ENCODE measurements at places on chromosomes 1 and 21.

- DNase-seq, result no peak
Observed at GRCh38 chr1:82346141-82346540, 545.4 kb downstream of the ADGRL2 start.

DNA sequence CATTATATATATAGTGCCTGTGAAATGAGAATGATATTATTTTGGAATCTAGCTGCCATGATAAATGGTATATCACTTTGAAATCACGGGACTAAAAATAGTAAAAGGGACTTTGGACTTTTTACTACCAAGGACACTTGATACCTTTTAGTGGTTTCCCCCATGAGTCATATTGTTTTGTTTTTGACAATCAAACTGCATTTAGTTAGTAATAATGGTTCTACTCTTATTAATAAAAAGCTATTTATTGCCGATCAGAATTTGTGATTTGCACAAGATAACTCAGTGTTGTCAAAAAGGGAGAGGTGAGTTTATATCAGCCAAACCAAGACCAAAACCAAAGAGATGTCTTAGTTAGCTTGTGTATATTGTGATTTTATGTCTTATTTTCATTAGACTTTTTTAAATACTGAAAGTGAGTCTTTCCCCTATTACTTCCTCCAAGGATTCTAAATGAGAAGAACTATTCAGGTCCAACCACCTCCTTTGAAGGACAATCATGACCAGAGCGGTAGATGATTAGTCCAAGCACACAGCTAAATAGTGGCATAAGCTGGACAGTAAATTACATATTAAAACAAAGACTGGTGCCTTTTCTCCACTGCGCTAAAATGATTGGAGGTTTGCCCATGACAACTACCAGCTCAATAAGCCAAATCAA lies 281.7 kb upstream of the ESRRG start:
- no peak for DNase-seq

GRCh38 chr1:203273869-203274602 lies 31.3 kb upstream of the BTG2 start:
- no peak for DNase-seq

DNA sequence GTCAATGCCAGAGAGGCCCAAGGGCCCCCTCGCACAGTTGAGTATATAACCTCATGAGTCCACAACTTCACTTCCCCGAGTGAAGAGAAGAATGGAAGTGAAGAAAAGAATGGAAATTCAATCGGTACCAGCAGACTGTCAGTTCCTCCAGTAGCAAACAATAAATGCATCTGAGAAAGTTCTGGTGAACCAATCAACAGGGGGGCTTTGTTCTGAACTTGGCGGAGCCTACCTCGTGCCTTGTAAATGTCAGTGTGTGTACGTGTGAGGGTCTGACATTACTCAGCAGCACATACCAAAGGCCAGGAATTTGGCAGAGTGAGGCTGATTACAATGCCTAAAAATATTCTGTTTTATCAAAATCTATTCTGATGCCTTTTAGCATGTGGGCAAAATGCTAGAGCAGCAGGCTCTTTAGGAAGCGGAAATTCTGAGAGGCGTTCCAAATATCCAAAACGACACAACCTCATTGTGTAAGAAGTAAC lies 238.5 kb downstream of the LTN1 start:
- no peak for DNase-seq

GRCh38 chr1:16204634-16205333 lies 7.7 kb downstream of the ARHGEF19 start:
- DNase-seq, result no peak

DNA sequence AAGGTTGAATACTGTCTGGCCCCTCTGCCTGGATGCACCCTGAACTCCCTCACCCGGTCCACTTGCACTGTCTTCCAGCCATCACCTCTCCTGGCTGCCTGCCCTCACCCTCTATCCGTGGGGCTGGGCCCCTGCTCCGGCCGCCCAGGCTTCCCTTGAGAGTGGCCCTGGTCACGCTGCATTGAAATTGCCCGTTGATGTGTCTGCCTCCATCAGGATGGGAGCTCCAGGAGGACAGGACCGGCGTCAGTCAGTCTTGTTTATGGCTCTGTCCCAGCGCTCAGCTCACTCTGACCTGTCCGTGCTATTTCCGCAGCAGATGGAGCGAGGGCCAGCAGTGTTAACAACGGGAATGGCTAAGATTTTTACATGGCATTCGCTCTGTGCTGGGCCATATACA lies 34.9 kb downstream of the FOXO6 start:
- no peak for DNase-seq

GRCh38 chr1:1345384-1345783 lies 3.8 kb downstream of the DVL1 start:
- no peak for DNase-seq

DNA sequence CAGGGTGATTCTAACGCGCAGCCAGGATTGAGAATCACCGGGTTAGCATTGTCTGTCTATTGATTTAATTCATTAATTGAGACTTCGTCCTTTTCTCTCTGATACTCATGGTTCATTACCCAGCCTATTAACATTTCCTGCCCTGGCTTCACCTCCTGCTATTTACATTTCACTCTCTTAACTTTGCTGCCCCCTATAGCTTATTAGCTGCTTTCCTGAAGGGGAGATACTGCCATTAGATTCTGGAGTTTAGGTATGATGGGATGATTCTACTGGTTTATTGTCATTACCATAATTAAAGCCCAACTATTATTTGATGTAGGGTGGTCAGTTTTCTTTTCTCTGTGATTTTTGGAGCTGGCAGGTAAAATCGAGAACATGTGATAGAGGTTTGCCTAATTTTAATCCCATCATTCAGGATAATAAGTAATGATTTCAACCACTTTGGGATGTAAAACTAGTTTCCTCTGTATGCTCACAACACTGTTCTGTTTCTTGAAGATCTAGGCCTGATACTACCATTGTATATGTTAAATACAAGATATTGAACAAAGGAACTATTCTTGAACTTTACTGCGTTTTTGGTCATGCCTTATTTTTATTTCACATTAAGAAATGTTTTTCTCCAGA lies 6.4 kb downstream of the PPP2R5A start:
- no peak for DNase-seq

GRCh38 chr1:64062941-64063581 lies 140.4 kb upstream of the UBE2U start:
- DNase-seq, result no peak

DNA sequence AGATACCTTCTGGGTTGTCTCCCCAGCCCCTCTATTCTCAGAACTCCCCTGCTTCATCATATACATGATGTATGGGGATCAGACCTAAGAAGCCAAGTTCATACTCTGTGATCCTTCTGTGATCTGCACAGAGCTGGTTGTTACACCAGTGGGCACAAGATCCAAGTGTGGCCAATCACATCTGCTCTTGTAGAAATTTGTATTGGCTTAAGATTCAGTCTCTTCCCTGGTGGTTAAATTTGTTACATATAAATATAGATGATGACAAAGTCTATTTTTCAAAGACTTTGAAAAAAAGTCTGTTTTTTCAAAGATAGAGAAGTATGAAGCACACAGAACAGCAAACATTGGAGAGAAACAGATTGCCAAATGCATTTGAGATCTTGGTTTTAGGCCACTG lies 135.8 kb upstream of the FGGY start:
- no peak for DNase-seq

DNA sequence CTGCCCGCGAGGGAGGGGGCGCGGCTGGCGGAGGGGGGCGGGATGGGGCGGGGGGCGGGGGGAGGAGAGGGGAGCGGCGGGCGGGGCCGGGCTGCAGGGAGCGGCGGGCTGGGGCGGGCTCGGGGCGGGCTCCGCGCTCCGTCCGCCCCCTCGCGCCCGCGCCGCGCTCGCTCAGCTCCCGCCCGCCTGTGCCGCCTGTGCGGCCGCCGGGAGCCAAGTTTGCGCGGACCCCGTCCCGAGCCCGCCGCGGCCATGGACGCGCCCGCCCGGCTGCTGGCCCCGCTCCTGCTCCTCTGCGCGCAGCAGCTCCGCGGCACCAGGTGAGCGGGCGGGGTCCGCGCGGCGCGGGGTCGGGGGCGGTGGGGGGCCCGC lies at the start of gene GABRD:
Gene GABRD, plus strand, starts transcription at position 174 of the 372 bp plus-strand sequence. Its CDS starts 79 bp downstream, at position 253.
- DNase-seq, result no peak

DNA sequence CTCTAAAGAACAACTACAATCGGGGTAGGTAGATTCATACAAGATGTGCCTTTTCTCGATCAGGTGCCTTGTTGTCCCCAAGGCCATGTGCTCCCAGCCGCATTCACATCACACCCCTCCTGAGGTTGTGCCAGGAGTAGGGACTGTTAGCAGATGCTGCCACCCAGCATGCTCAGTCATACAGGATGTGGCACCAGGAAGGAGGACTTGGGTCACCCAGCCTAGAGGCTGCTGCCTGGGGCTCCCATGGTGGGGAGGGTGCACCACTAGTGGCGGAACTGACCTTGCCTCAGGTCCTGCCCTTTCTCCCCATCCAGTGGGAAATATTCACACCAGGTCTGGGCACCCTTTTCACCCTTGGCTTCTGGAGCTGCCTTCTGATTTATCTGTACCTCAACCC lies 8.3 kb downstream of the TEX35 start:
- DNase-seq, result no peak

All from stimulated activated CD8-positive, alpha-beta memory T cell treated with anti-CD3 and anti-CD28 coated beads, Interleukin-15, amount 100 ng/mL, for 1 hour (primary cell).